ENCODE measurements at places on chromosomes 12 and 14.
A peak's percentile ranks its signal among the peaks of the same experiment; 100 is the strongest.

DNA sequence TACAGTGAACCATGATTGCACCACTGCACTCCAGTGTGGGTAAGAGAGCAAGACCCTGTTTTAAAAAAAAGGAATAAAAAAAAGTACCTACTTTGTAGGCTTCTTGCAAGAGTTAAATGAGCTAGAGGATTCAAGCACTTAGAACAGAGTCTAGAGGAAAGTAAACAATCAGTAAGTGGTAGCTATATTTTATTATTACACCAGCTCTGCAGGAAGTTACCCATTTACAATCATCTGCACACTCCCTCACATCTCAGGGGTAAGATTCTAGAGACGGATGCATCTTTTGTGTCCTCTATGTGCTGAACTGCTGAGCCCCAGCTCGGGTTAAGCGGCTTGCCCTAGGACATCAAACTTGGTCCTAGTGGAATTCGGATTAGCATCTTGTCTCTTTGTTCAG lies 67.3 kb downstream of the KCNK10 start:
- no peaks in the 10 kb centered on the region for H3K4me1 ChIP-seq
- DNase-seq, result no peak
- H3K27ac ChIP-seq, result no peak overlapping the region
- no peaks in the 10 kb centered on the region for H3K36me3 ChIP-seq

GRCh38 chr14:36057452-36058116 lies 118.9 kb downstream of the PTCSC3 start:
- no peaks in the 10 kb centered on the region for H3K36me3 ChIP-seq
- H3K27me3 ChIP-seq, result peaks cover 6% of the 10 kb centered on the region
- H3K4me3 ChIP-seq, result no peak overlapping the region
- no peak for DNase-seq
- peaks cover 22% of the 10 kb centered on the region for H3K4me1 ChIP-seq

GRCh38 chr14:100339766-100340422 lies 16.8 kb downstream of the SLC25A47 start:
- H3K27ac ChIP-seq, result peak overlapping the region; percentile 30
- H3K4me1 ChIP-seq, result peaks cover 10% of the 10 kb centered on the region
- H3K27me3 ChIP-seq, result no peaks in the 10 kb centered on the region
- H3K36me3 ChIP-seq, result peaks cover 25% of the 10 kb centered on the region

DNA sequence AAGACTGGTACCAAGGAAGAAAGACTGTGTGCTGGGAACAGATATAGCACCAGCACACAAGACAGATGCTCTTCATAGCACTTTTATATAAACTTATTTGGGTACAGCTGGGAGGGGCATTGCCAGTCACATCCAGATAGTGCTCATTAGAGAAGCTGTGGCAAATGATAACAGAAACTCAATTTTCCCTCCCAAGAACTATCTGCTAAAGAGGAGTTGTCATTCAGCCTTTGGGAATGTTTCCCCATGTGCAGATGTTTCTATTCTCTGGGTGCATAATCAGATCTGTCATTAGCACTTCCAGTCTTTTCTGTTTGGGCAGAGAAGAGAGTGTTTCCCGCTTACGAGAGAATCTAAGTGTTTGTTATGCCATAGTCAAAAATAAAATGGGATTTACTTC lies 714.9 kb upstream of the MDGA2 start:
- no peaks in the 10 kb centered on the region for H3K36me3 ChIP-seq
- H3K4me3 ChIP-seq, result no peak overlapping the region
- H3K27ac ChIP-seq, result no peak overlapping the region
- no peak for DNase-seq
- no peaks in the 10 kb centered on the region for H3K27me3 ChIP-seq

- H3K27ac ChIP-seq, result no peak overlapping the region
- no peak for DNase-seq
Observed at GRCh38 chr14:63715360-63715759, 12.5 kb downstream of the SGPP1 start.

- H3K4me1 ChIP-seq, result peaks cover under 1% of the 10 kb centered on the region
- peak overlapping the region; percentile 59 for H3K27ac ChIP-seq
Observed at GRCh38 chr14:69087061-69087461, 65.9 kb downstream of the DCAF5 start.

DNA sequence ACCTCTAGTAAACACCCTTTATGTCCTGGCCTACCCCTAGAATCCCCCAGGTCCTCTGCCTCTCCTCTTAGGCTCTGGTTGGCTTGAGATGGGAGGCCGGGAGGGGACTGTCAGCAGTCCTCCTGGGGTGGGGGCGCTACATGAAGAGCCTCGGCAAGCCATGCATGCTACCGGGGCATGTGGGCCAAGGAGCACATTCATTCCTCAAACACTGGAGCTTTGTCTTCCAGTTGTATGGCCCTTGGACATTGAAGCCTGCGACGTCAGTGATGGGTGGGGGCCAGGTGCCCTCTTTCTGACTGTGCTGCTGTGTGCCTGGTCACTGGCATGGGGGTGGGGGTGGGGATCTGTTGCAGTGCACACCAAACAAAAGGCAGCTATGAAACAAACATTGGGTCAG lies 15.8 kb upstream of the CELA1 start:
- H3K27me3 ChIP-seq, result no peaks in the 10 kb centered on the region
- no peaks in the 10 kb centered on the region for H3K36me3 ChIP-seq
- H3K4me3 ChIP-seq, result no peak overlapping the region
- DNase-seq, result no peak
- no peak overlapping the region for H3K27ac ChIP-seq
- peaks cover 9% of the 10 kb centered on the region for H3K4me1 ChIP-seq

- no peaks in the 10 kb centered on the region for H3K27me3 ChIP-seq
- no peak overlapping the region for H3K4me3 ChIP-seq
- peaks cover 26% of the 10 kb centered on the region for H3K36me3 ChIP-seq
- H3K27ac ChIP-seq, result peak overlapping the region; percentile 77
- peaks cover 6% of the 10 kb centered on the region for H3K4me1 ChIP-seq
- DNase-seq, result no peak
Observed at GRCh38 chr14:50123062-50123461, 6.7 kb upstream of the VCPKMT start.

- DNase-seq, result no peak
- H3K4me1 ChIP-seq, result no peaks in the 10 kb centered on the region
- H3K27ac ChIP-seq, result peak overlapping the region; percentile 80
- peak overlapping the region; percentile 85 for H3K4me3 ChIP-seq
- peaks cover 10% of the 10 kb centered on the region for H3K36me3 ChIP-seq
Observed at GRCh38 chr12:5944688-5945070, 380 bp downstream of the ANO2 start.

DNA sequence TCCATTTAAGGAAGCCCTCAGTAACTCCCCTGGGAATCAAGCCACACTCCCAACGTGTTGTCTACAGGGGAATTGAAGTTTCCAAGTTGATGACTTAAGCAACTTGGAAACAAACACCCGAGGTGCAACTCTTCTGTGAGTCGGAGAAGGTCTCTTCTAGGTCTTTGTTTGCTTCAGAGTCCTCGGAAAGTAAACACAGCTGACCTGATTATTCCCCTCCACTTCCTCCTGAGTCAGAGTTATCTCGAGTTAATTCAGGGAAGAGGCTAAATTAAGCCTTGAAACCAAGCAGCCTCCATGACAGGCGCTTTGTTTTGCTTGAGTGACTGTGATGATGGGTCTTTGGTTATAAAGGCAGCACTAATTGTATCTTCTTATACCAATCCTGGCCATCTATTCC lies 41.8 kb downstream of the TUNAR start:
- no peak for DNase-seq
- H3K36me3 ChIP-seq, result no peaks in the 10 kb centered on the region
- no peak overlapping the region for H3K27ac ChIP-seq
- peaks cover 60% of the 10 kb centered on the region for H3K27me3 ChIP-seq
- peaks cover 4% of the 10 kb centered on the region for H3K4me1 ChIP-seq
- H3K4me3 ChIP-seq, result no peak overlapping the region

DNA sequence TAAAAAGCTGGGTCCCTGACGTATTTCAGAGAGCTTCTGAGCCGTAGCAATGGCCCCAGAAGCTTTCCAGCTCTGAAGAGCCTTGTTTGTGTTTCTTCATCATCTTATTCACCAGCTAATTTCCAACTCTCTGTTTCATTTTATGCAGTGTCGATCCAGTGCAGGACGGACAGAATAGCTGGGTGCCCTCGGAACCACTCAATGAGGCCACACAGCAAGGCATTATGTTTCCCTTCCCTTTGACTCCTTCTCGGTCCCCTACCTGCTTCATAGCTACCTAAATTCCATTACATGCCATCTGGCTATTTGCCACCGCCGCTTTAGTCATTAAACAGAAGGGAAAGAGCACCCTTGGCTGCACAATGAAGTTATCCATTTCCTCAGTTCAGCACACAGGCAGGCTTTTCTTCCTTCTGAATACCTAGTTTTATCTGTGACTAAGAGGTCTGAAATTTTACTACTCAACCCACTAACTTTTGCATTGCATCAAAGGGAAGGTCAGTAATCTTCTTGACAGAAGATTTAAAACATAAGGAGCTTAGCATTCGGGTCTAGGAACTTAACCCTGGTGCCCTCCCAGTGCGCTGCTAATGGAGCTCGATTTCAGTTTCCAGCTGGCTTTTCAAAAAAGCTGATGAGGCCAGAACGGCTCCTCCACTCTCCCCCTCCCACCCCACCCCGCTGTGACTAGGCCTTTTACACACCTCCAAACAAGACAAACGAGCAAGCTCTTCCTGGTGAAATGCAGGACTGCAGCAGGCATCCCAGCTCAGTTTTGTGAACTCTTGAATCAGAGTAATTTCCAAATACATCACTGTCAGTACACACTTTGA lies 176.8 kb downstream of the GXYLT1 start:
- DNase-seq, result no peak
- H3K4me1 ChIP-seq, result peaks cover 30% of the 10 kb centered on the region
- peak overlapping the region; percentile 73 for H3K27ac ChIP-seq
- peaks cover 3% of the 10 kb centered on the region for H3K27me3 ChIP-seq

GRCh38 chr12:1993341-1993740 lies 10.9 kb downstream of the DCP1B start:
- H3K27ac ChIP-seq, result no peak overlapping the region
- peaks cover 9% of the 10 kb centered on the region for H3K4me1 ChIP-seq
- peaks cover 66% of the 10 kb centered on the region for H3K36me3 ChIP-seq
- no peak for DNase-seq
- H3K4me3 ChIP-seq, result no peak overlapping the region

- no peaks in the 10 kb centered on the region for H3K36me3 ChIP-seq
- no peak overlapping the region for H3K4me3 ChIP-seq
- no peak overlapping the region for H3K27ac ChIP-seq
- H3K27me3 ChIP-seq, result no peaks in the 10 kb centered on the region
Observed at GRCh38 chr14:98897605-98898309, 374.2 kb downstream of the BCL11B start.

GRCh38 chr14:64951291-64951690 lies 8.7 kb upstream of the GPX2 start:
- H3K36me3 ChIP-seq, result peaks cover 20% of the 10 kb centered on the region
- H3K4me3 ChIP-seq, result no peak overlapping the region
- H3K27me3 ChIP-seq, result no peaks in the 10 kb centered on the region
- H3K27ac ChIP-seq, result no peak overlapping the region
- peaks cover 15% of the 10 kb centered on the region for H3K4me1 ChIP-seq

DNA sequence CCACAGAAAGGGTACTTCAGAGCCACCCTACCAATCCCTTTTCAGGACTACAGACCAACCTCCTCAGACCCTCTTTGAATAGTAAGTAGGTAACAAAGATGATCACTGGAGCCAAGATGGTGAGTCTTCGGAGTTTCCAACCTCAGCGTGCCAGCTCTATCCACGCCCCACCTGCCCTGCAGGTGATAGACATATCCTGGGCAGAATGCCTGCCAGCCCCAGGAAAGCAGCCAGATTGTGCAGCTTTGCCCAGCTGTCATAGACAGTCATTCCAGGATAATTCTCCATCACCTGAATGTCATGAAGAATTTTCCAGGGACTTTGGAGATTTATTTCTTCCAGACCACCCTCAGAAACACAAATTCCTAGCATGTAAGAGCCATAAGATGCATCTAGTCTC lies 434.4 kb downstream of the RGS6 start:
- peaks cover 2% of the 10 kb centered on the region for H3K27me3 ChIP-seq
- no peak for DNase-seq
- H3K4me1 ChIP-seq, result no peaks in the 10 kb centered on the region
- no peak overlapping the region for H3K27ac ChIP-seq
- H3K4me3 ChIP-seq, result no peak overlapping the region

- H3K4me1 ChIP-seq, result peaks cover 12% of the 10 kb centered on the region
- no peaks in the 10 kb centered on the region for H3K27me3 ChIP-seq
- H3K27ac ChIP-seq, result peak overlapping the region; percentile 95
- no peak overlapping the region for H3K4me3 ChIP-seq
Observed at GRCh38 chr14:75231320-75231719, 47.3 kb upstream of the FOS start.

GRCh38 chr12:14443531-14443930 lies 78.0 kb downstream of the ATF7IP start:
- no peak overlapping the region for H3K4me3 ChIP-seq
- H3K27me3 ChIP-seq, result no peaks in the 10 kb centered on the region
- H3K36me3 ChIP-seq, result peaks cover 59% of the 10 kb centered on the region
- H3K4me1 ChIP-seq, result no peaks in the 10 kb centered on the region
- DNase-seq, result no peak

DNA sequence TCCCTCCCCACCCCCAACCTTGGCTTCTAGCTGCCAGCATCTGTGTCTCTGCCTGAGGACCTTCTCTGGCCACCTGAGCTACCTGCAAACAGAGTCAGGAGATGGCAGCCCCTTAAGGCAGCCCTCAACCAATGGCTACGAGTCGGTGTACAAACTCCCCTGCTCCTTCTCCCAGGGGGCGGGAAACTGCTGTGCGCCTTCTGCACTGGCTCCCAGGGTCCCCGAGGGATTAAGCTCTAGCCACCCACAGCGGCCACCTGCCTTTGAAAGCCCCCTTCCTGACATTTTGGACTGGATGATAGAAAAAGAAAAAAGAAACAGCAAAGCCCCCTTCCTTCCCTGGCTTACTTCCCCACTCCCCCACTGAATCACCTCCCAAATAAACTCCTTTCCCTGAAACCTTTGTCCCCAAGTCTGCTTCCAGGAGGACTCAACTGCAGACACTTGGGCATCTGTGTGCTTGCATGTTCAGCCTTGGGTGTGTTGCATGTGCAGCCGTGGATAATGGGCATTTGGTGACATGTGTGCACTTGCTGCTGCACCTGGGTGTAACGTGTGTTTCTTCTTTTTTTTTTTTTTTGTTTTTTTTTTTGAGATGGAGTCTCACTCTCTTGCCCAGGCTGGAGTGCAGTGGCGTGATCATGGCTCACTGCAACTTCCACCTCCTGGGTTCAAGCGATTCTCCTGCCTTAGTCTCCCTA lies 6.0 kb downstream of the SDS start:
- no peak overlapping the region for H3K27ac ChIP-seq
- H3K27me3 ChIP-seq, result peaks cover 5% of the 10 kb centered on the region
- H3K4me1 ChIP-seq, result no peaks in the 10 kb centered on the region
- no peaks in the 10 kb centered on the region for H3K36me3 ChIP-seq
- no peak for DNase-seq
- no peak overlapping the region for H3K4me3 ChIP-seq

GRCh38 chr12:20474443-20474842 lies 106.1 kb downstream of the PDE3A start:
- H3K4me1 ChIP-seq, result no peaks in the 10 kb centered on the region
- H3K27me3 ChIP-seq, result no peaks in the 10 kb centered on the region
- DNase-seq, result no peak
- peaks cover 4% of the 10 kb centered on the region for H3K36me3 ChIP-seq
- H3K27ac ChIP-seq, result no peak overlapping the region
